ENCODE measurements at places on chromosomes 13 and 19. TPM values are rescaled to one million over a fixed set of nuclear protein-coding genes. Genes with fewer than 3 reads are reported as not detected.

The HIPK4 gene
- not detected for total RNA-seq

The C19orf81 gene
- total RNA-seq = not detected

The CLDN10 gene
- 12.3 TPM for total RNA-seq

The RGL3 gene
- 2.5 TPM for total RNA-seq

The NMRK2 gene
- total RNA-seq = 2.3 TPM

The MUC16 gene
- 10.1 TPM for total RNA-seq

The SLC17A7 gene
- 78.0 TPM for total RNA-seq

The RDH13 gene
- 24.2 TPM for total RNA-seq

The CEACAM21 gene
- total RNA-seq = 2.1 TPM

The MATK gene
- total RNA-seq = 27.5 TPM

The PRSS57 gene
- not detected for total RNA-seq

The ZNF726 gene
- total RNA-seq = 9.9 TPM

The FAM83E gene
- 1.4 TPM for total RNA-seq

The KLK3 gene
- total RNA-seq = not detected

The ATP11A gene
- 32.7 TPM for total RNA-seq

The MYO16 gene
- total RNA-seq = 15.1 TPM

The IL27RA gene
- 3.2 TPM for total RNA-seq

The ACP7 gene
- total RNA-seq = not detected

The CGB5 gene
- not detected for total RNA-seq

The FFAR3 gene
- total RNA-seq = 0.44 TPM

All from camera-type eye (tissue), 1 donor.